ENCODE measurements at places on chromosomes 6 and 20.
A peak's percentile ranks its signal among the peaks of the same experiment; 100 is the strongest.

DNA sequence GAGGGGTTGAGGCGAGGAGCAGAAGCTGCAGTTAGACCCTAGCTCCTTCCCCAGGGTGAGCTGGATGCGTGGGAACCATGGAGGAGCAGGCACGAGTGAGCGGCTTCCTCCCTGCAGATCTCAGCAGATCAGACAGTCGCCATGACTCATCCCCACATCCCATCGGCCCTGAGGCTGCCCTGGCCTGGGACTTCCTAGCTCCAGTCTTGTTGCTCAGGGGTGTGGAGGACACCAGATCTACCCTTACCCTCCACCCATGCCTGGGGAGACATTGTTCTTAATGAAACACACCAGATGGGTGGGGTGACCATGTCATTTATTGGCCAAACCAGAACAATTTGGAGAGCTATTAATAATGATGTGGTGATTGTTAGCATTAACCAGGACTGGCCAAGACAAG lies 36.3 kb upstream of the TGM2 start:
- DNase-seq = no peak

GRCh38 chr20:60467078-60467477 lies 508.9 kb downstream of the CDH26 start:
- DNase-seq = no peak

- peak; percentile 29 for DNase-seq
Measured at GRCh38 chr6:31597006-31597405, 4.2 kb upstream of the NCR3 start.

- no peak for DNase-seq
Measured at GRCh38 chr20:47851774-47852173, 66.5 kb upstream of the SULF2 start.

GRCh38 chr6:78511009-78511408 lies 356.3 kb upstream of the IRAK1BP1 start:
- DNase-seq = no peak

- DNase-seq = no peak
Measured at GRCh38 chr6:159080217-159080976, 35.6 kb upstream of the TAGAP start.

DNA sequence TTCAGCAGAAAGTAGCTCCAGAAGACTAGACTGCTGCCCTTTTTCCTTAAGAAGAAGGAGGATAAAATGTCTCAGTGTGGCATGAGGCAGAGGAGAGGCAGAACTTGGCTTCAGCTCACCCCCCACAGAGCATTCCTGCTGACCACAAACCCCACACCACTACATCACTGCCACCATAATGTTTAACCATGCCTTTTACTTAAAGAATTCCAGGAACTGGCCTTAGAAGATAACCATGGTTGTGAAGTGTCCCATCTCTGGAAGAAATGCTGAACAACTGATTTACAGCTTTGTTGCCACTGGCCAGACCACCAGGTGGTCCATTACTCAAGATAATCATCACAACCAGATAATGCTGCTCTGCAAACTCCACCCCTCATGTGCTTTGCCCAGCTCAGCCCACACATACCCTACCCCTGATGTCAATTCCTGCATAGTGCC lies 154.1 kb downstream of the CD24 start:
- DNase-seq = no peak

GRCh38 chr6:142786476-142786875 lies 158.5 kb downstream of the HIVEP2 start:
- no peak for DNase-seq

DNA sequence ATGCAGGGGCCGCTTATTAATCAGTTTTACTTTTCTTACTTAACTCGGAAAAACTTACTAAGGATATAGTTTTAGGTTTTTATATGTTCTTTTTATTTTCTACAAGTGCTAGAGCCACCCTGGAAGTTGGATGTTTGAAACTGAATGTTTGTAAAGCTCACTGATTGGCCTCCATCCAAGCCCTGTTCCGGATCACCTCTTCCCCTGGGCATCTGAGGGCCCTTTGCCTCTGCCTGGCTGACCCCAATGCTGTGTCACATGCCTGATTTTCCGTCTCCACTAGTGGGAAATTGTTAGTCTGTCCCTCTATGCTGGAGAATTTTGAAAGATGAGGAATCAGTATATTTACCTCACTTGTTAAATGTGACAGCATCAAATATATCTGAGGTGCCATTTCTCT lies 79.3 kb downstream of the SLC35F1 start:
- DNase-seq = no peak

DNA sequence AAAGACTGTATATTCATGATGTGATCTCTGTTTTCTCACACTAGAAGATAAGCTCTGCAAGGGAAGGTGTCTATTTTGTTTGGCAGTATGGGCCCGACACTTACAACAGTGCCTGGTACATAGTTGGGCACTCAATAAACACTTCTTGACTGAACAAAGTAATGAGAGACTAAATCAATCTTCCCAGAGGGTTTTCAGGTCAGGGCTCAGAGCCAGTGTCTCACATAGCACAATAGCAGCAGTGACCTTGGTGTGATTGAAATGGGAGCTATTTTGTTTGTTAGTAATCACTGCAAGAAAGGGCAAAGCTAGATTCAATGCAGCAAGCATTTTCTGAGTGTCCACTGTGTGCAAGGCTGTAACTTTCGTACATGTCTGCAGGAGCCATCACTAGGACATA lies 26.4 kb upstream of the GCM1 start:
- no peak for DNase-seq

DNA sequence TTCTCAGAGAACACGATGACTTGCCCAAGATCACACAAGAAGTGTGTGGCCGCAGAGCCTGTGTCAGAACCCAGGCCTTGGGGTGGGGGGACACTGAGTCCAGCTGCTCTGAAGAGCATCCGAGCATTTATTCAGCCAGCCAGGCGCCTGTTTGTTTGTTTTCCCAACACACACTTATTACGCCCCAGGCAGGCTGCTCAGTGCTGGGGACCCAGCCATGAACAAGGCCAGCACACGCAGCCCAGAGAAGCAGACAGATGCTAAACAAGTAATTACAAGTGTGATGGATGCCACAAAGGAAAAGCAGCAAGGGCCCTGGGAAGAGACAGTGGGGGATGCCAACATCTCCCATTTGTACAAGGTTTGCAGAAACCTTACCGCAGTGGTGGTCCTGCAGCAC lies 19.4 kb upstream of the SIRPA start:
- DNase-seq = no peak

DNA sequence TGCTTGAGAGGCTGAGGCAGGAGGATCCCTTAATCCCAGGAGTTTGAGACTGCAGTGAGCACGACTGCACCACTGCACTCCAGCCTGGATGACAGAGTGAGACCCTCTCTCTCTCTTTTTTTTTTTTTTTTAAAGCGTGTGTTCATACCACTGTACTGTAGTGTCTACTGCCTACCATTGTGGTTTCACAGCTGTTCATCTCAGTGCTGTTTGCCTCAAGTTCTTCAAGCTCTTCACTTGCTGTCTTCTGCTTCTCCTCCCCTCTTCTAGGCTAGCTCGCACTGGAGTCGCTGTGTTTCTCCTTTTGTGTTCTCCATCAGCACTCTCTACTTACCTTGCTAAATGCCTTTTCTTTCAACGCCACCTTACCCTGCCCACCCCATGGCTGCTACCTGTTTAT lies 7.4 kb downstream of the FOXO3 start:
- no peak for DNase-seq

- DNase-seq = no peak
Measured at GRCh38 chr6:112576423-112576822, 229.3 kb downstream of the RFPL4B start.

DNA sequence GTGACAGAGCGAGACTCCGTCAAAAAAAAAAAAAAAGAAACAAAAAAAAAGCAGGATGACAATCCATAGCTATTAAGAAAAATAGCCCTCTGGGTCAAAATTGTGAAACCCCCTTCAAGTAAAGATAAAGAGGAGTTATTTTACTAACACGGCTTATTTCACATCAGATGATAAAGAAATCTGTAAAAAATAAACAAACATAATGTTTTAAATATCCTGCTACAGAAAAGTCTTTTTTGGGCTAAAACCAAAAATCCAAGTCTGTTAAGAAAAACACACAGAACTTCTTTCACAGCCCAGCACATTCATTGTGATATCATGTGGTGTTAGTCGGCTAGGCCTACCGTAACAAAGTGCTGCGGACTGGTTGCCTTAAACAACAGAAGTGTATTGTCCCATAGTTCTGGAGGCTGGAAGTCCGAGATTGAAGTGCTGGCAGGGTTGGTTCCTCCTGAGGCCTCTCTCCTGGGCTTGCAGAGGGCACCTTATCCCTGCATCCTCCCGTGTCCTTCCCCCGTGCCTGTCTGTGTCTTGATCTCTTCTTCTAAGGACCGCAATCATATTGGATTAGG lies 239.2 kb upstream of the TAB2 start:
- DNase-seq = no peak

DNA sequence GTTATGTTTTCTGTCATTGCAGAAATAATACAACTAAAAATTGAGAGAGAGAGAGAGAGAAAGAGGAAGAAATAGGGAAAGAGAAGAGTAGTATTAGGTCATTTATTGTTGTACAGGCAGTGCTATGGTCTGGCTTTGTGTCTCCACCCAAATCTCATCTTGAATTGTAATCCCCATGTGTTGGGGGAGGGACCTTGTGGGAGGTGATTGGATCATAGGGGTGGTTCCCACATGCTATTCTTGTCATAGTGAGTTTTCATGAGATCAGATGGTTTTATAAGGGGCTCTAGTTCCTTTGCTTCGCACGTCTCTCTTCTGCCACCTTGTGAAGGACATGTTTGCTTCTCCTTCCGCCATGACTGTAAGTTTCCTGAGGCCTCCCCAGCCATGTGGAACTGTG lies 677.4 kb upstream of the CHD6 start:
- no peak for DNase-seq
